ENCODE measurements at places on chromosomes 4 and X. TPM values are rescaled to one million over a fixed set of nuclear protein-coding genes. Genes with fewer than 3 reads are reported as not detected.

SCML2 gene
- total RNA-seq, result 3.4 TPM

DNA sequence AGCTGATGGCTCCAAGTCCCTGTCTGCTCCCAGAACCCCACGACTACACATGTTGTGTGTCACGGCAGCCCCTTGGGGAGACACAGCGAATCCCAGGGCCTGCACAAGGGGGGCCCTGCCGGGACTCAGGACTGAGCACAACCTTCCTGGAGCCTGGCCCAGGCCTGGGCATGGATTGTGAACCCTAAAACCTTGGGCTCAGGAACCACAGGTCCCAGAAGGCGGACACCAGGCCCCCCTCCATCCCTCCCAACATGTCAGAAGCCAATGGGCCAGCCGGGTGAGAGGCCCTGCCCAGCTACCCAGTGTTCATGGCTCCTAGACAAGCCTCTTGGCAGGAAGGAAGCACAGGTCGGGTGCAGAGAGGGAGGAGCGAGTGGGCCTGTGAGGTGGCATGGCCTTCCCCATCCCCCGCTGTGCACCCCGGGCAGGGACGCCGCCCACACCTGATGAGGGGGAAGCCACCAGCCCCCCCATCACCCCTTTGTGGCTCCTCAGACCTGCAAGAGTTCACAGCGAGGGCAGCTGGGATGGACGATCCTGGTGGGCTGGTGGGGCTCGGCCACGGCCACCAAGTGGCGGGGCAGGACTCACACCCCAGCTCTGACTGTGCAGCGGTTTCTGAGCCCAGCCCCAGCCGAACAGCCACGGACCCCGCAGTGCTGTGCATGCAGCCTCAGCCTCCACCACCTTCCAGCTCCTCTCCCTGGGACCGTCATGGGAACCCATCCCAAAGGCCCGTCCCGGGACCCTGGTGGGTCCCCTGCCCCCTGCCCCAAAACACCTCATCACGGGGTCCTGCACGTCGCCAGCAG is 3.7 kb downstream of the PDE6B start:
- peaks cover 8% of the 10 kb centered on the region for H3K27me3 ChIP-seq
- no peak overlapping the region for H3K4me3 ChIP-seq
- no peaks in the 10 kb centered on the region for H3K36me3 ChIP-seq
- DNase-seq, result no peak
- no peaks in the 10 kb centered on the region for H3K4me1 ChIP-seq

XG gene
- total RNA-seq, result not detected

SPARCL1 gene
- total RNA-seq, result not detected
